Activated naive CD8-positive, alpha-beta T cell treated with anti-CD3 and anti-CD28 coated beads, Interleukin-2, amount 50 U/mL, for 24 hours (primary cell): ENCODE measurements at places on chromosomes 11 and 22.

- DNase-seq: no peak
Measured at GRCh38 chr22:36660931-36661330, 42.6 kb downstream of the CACNG2 start.

DNA sequence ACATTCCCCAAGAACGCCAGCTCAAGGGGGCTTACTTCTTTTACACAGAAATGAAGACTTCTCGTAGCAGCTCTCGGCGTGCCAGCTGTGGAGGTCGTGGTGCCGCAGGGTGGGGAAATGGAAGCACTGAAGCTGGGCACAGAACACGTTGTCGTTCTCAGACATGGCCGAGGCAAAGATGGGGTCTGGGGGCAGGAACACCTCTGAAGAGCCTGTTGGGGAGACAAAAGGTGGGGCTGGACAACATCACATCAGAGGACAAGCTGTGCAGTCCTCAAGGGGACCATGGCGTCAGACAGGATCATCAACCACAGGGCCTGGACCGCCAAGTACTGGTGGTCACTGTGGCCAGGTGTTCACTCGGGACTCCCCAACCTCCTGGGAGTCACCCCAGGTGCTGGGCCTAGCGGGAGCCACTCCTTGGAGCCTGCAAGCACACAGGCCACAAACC is 65.2 kb downstream of the DGCR2 start:
- no peak for DNase-seq

- no peak for DNase-seq
Measured at GRCh38 chr22:34851918-34852662, 213.9 kb upstream of the ISX start.

- no peak for DNase-seq
Measured at GRCh38 chr11:61480261-61480993, 28.1 kb upstream of the LRRC10B start.

DNA sequence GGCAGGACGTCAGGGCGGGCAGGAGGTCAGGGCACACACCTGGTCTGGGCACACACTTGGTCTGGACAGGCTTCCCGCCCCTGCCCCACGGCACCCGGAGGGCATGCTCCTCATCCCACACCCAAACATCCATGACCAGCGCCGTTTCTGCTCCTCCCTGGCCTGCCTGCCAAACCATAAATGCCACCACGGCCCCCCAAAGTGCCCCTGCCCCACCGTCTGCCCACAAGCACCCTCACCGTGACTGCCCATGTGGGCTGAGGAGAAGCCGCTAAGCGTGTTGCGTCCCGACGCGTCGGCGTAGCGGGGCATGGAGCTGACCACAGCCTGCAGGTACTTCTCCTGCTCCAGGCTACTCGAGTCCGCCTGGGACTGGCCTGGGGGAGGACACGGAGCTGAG is 15.8 kb downstream of the SBF1 start:
- no peak for DNase-seq

GRCh38 chr11:62372871-62373270 is 35.6 kb downstream of the ASRGL1 start:
- DNase-seq: no peak

DNA sequence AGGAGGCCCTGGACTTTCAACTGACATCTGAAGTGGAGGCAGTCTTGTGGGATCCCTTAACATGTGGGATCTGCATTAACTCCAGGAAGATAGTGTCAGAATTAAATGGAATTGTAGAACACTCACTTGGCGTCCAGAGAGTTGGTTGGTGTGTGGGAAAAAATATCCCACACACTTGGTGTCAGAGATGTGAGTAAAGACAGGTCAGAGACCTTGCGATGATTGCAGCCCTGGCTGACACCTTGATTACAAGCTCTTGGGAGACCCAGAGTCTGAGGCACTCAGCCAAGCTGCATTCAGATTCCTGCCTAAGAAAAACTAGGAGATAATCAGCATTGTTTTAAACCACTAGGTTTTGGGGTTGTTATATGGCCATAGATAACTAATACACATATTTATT is 7.2 kb upstream of the TPCN2 start:
- DNase-seq: no peak

- no peak for DNase-seq
Measured at GRCh38 chr22:45879552-45879949, 97.4 kb downstream of the WNT7B start.

DNA sequence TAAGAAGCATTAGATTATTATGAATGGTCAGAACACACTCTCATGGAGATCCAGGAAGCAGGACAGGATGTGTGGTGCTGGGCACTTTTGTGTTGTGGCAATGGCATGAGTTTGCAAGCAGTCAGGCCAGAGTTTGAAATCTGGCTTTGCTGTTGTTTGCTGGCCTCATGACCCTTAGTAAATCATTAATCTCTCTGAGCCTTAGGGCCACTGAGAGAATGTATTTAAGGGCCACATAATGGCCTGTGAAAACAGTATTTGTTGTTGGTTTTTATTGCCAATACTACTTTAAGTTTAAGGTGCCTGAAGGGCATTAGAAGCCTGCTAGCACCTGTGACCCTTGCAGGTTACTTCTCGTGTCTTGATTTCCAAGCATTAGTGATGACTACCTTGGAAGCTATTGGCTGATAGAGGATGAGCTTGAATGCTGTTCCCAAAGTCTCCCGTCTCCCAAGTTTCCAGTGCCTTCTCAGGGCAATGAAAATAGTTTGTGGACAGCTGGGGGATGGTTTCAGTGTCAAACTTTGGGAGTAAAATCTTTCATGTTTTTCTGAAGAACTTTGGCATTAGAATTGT is 24.6 kb downstream of the STIM1 start:
- DNase-seq: no peak

DNA sequence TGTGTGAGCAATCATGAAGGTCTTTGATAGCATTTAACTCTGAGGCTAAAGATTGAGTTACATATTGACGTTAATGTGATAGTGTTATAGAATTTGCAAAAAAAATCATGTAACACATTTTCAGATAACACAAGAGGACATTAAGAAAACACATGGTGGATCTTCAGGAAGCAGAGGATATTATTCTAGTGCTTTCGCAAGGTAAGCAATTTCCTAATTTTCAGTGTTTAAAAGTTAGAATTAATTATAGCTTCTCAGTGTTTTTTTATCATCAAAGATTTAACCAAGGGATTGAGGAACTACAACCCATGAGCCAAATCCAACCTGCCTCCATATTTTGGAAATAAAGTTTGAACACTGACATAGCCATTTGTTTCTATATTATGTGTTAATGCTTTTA is 78.5 kb downstream of the DKK3 start:
- DNase-seq: no peak

DNA sequence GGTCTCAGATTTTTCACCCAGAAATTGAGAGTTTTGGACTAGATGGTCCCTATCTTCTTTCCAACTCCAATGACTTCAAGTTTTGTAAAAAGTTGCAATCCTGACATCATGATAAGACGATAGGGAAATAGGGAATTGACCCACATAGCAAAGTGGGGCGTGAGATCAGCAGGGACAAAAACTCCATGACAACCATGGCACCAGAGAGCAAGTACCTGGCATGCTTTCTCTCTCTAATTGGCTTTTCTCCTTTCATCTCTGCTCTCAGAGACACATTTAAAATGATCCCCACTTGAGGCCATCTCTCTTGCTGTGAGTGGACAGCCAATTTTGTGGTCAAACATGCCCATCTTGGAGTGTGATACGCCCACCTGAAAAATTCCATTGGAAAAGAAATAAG is at the start of gene OR5AN1:
Gene OR5AN1 (plus strand): TSS at position 301 of the 400 bp plus-strand sequence. CDS start 5,564 bp downstream, outside the sequence.
- DNase-seq: no peak

DNA sequence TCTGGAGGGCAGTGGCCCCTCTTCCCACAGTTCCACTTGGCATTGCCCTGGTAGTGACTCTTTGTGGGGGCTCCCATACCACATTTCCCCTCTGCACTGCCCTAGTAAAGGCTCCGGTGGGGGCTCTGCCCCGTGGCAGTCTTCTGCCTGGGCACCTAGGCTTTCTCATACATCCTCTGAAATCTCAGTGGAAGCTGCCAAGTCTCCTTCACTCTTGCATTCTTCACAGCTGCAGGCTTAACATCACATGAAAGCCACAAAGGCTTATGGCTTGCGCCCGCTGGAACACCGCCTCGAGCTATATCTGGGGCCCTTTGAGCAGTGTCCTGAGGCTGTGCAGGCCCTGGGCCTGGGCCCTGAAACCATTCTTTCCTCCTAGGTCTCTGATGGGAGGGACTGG is 25.3 kb downstream of the PLEKHB1 start:
- DNase-seq: no peak

DNA sequence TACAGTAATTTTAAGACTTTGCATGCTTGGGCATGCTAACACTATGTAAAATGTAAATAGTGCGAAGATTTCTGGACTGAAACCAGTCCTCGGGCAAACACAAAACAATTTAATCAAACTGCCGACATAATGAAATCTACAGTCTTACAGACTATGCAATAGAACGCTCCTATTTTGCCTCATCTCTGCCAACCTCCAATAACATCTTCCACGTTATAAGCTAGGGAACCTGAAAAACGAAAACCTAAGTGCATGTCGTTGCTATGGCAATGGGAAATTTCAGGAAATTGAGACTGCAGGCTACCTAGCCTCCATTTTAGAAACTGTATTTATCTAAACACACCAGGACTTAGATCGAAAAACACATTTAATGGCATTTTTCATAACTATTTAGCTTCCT is 1.1 kb downstream of the CSTF3 start:
- DNase-seq: no peak

GRCh38 chr11:37504060-37504611 is 906.1 kb upstream of the RAG2 start:
- DNase-seq: peak; percentile 2

- no peak for DNase-seq
Measured at GRCh38 chr22:39229688-39230260, 15.0 kb downstream of the PDGFB start.

GRCh38 chr11:6572215-6572614 is 31.2 kb downstream of the RRP8 start:
- no peak for DNase-seq

DNA sequence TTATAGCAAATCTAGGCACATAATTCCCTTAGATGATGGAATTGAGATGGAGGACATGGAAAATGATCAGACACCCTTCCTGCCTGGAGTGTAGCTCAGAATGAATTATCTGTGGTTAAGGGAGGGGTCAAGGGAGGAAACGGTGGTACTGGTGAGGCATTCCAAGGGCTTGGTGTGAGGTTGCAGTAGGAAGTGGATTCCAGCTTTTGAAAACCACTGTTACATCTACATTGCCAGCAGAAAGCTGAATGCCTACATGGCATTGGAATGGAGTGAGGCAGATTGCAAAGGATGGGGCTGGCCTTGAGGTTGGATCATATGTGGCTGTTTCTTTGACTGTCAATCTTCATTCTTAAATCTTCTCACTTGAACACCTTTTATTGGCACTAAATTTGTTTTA is 684.4 kb downstream of the NTM start:
- DNase-seq: no peak
